CD4-positive, alpha-beta T cell (primary cell): ENCODE measurements at places on chromosomes 5 and 9.

DNA sequence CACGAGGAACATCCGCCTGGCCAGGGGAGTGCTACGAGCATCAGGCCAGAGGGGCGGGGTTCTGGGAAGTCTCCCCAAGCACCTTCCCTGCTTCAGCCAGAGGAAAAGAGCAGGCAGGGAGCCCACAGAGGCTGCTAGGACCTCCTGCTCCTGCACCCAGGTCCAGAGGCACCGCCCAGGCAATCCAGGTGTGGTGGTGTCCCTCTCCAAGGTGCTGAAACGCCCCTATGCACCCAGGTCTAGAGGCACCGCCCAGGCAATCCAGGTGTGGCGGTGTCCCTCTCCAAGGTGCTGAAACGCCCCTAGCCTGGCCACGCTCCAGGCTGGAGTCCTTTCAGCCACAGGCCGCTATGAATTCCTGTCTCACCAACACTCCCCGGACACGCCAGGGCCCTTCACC lies 10.7 kb upstream of the UBAC1 start:
- DNase-seq = no peak
- H3K4me1 ChIP-seq = peaks cover 20% of the 10 kb centered on the region
- H3K36me3 ChIP-seq = no peaks in the 10 kb centered on the region
- no peak overlapping the region for H3K27ac ChIP-seq
- no peak overlapping the region for H3K4me3 ChIP-seq
- no peaks in the 10 kb centered on the region for H3K27me3 ChIP-seq

- no peak overlapping the region for H3K4me3 ChIP-seq
- peaks cover 5% of the 10 kb centered on the region for H3K4me1 ChIP-seq
- no peak overlapping the region for H3K27ac ChIP-seq
- H3K36me3 ChIP-seq = no peaks in the 10 kb centered on the region
- H3K27me3 ChIP-seq = peaks cover 4% of the 10 kb centered on the region
Observed at GRCh38 chr9:96100385-96101300, 201.3 kb downstream of the HSD17B3 start.

DNA sequence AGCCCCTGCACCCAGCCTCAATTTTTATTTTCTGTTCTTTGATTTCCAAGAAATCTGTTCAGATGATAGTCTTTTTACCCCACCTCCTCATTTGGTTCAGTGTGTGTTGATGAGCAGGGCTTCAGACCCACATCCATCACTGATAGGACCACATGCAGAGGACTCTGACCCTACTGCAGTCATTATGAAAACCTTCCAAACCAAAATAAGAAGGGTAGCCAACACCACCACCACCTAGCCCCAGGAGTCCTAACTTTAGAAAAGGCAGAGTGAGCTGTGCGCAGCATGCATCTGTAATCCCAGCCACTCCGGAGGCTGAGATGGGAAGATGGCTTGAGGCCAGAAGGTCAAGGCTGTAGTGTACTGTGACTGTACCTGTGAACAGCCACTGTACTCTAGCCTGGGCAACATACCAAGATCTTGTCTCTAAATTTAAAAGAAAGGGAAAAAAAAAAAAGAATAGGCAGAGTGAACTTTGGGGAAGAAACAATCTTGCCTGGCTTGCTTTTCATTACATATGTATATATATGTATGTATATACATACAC lies 13.0 kb downstream of the CDKN2AIPNL start:
- no peak overlapping the region for H3K4me3 ChIP-seq
- peaks cover 27% of the 10 kb centered on the region for H3K36me3 ChIP-seq
- no peaks in the 10 kb centered on the region for H3K27me3 ChIP-seq
- DNase-seq = no peak
- H3K4me1 ChIP-seq = no peaks in the 10 kb centered on the region

GRCh38 chr5:114822863-114823262 lies 346.8 kb downstream of the TRIM36 start:
- H3K27me3 ChIP-seq = no peaks in the 10 kb centered on the region
- H3K27ac ChIP-seq = no peak overlapping the region
- no peak for DNase-seq
- H3K4me3 ChIP-seq = no peak overlapping the region
- no peaks in the 10 kb centered on the region for H3K36me3 ChIP-seq

GRCh38 chr5:8320244-8320643 lies 451.3 kb downstream of the MTRR start:
- no peaks in the 10 kb centered on the region for H3K4me1 ChIP-seq
- H3K27ac ChIP-seq = no peak overlapping the region
- H3K36me3 ChIP-seq = no peaks in the 10 kb centered on the region
- no peak overlapping the region for H3K4me3 ChIP-seq

- no peaks in the 10 kb centered on the region for H3K4me1 ChIP-seq
- no peak overlapping the region for H3K27ac ChIP-seq
- peaks cover 61% of the 10 kb centered on the region for H3K36me3 ChIP-seq
- H3K27me3 ChIP-seq = no peaks in the 10 kb centered on the region
- DNase-seq = no peak
Observed at GRCh38 chr5:72908664-72909063, 47.2 kb upstream of the FCHO2 start.

DNA sequence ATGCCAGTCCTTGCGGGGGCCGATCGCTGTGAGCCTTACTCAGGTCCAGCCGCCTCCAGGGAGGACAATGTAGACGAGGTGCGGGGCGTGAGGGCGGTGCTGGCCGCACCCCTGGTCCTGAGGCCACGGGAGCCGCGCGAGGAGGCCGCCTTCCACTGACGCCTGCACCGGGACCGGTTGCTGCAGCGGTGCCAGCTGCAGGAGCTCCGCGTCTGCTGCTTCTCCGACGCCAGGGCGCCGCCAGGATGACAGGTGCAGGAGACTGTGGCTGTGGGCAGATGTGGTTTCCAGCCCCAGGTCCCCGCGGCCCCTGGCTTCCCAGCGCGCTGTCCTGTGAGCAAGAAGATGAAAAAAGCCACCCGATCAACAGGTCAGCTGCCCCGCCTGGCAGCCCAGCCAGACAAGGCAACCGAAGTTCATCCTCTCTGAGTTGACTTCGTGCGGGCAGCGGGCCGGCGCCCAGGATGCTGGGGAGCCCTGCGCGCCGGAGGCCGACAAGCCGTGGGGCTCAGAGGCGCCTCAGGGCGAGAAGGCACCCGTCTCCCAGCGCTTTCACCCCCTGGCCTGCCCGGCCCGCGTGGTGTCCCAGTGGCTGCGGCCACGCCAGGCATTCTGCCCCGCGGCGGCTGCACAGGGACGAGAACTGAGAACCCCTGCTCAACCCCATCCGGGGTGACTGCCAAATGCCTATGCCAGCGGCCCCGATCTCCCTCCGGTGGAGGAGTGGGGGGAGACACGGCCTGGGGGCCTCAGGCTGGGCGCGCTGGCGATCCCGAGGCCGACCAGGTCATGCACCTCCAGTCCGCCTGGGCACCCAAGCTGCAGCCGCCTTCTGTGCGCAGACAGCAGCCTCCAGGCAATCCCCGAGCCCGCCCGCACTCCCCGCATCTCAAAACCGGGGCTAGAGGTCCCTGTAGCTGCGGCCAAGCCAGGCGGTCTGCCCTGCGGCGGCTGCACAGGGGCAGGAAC lies 43.4 kb upstream of the BICD2 start:
- H3K4me1 ChIP-seq = peaks cover 32% of the 10 kb centered on the region
- DNase-seq = peak; percentile 32
- peaks cover 69% of the 10 kb centered on the region for H3K27me3 ChIP-seq
- H3K27ac ChIP-seq = no peak overlapping the region

GRCh38 chr5:107557051-107557658 lies 113.6 kb downstream of the EFNA5 start:
- H3K4me1 ChIP-seq = no peaks in the 10 kb centered on the region
- no peak overlapping the region for H3K4me3 ChIP-seq
- H3K27ac ChIP-seq = no peak overlapping the region
- no peaks in the 10 kb centered on the region for H3K36me3 ChIP-seq
- DNase-seq = no peak

DNA sequence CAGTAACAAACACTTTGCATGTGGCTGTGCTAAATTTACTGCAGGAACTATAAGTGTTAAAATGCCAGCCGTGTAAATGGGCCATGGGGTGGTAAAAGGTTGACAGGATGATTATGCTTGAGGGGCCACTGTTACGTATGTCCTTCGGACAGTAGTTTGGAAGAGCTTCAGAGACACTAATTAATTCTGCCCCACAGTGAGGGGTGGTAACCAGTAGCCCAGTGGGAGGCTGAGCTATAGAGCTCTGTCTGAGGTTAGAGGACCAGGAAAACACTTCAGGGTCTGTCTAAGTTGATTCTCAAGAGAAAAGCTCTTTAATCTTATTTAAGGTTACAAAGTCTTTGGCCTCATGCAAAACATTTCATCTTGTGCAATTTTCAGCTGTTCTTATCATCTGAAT lies 176.6 kb downstream of the DMRTA1 start:
- no peaks in the 10 kb centered on the region for H3K36me3 ChIP-seq
- H3K27me3 ChIP-seq = no peaks in the 10 kb centered on the region
- H3K4me1 ChIP-seq = no peaks in the 10 kb centered on the region

DNA sequence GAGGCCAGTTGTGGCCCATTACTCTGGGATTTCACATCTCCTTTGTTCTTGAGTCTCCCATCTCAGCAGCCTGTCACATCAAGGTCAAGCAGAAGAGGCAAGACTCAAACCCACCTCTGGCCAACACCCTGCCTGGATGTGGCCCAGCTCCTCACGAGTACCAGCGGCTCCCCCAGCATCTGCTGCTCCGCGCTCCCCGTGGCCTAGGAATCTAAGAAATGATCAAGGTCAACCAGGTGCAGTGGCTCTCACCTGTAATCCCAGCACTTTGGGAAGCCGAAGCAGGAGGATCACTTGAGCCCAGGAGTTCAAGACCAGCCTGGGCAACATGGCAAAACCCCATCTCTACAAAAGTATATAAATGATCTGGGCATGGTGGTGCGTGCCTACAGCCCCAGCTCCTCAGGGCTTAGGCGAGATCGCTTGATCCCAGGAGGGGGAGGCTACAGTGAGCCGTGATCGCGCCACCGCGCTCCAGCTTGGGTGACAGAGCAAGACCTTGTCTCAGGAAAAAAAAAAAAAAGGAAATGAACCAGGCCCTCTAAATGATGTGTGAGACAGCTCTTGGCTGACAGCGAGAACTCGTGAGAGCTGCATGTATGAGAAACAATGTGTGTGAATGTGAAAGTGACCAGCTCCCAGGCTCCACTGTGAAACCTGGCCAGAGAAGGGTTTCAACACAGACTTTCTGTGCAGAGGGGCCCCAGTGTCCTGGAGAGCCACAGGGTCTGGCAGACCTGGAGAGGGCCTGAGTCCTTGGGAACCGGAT lies 61.6 kb upstream of the ANGPTL2 start:
- H3K27ac ChIP-seq = no peak overlapping the region
- H3K27me3 ChIP-seq = no peaks in the 10 kb centered on the region
- no peak overlapping the region for H3K4me3 ChIP-seq
- H3K4me1 ChIP-seq = no peaks in the 10 kb centered on the region
